Activated naive CD8-positive, alpha-beta T cell treated with anti-CD3 and anti-CD28 coated beads for 36 hours (primary cell): ENCODE measurements at places on chromosomes 11 and 22.

GRCh38 chr22:38869663-38870062 is 2.4 kb downstream of the CBX6 start:
- peaks cover 30% of the 10 kb centered on the region for H3K36me3 ChIP-seq
- no peak for DNase-seq
- peaks cover 47% of the 10 kb centered on the region for H3K4me1 ChIP-seq
- peak overlapping the region; percentile 94 for H3K4me3 ChIP-seq
- H3K27me3 ChIP-seq, result no peaks in the 10 kb centered on the region
- H3K27ac ChIP-seq, result peak overlapping the region; percentile 94

DNA sequence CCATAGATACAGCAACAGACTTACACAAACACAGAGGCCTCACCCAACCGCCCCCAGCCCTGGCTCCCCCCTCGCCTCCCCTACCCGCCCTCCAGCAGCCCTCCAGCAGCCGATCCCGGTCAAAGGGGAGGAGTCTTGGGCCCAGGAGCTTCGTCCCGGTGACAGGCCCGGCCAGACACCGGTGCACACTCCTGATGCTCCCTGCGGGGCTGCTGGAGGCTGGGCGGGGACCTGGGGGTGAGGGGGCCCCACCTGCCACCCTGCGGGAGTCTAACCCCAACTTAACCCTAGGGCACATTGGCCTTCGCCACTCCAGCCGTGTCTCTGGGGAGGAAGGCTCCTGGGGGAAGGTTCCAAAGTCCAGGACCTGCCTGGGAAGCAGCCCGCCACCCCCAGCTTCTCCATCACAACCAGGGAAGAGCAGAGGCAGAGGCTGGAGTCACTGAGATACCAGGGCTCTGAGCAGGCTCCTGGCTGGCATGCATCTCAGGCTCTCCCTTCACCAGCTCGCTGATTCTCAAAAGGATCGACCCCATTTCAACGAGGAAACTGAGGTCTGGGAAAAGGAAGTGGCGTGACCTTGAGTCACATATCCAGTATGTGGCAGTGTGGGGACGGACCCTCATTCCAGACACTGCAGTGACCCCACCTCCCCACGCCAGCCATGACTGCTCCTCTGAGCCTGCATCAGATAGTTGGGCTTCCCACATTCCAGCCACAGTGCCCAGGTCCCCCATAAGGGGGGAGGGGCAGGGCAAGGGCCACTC is 14.4 kb downstream of the BCL9L start:
- peak overlapping the region; percentile 86 for H3K4me3 ChIP-seq
- DNase-seq, result no peak
- H3K4me1 ChIP-seq, result peaks cover 75% of the 10 kb centered on the region
- H3K27ac ChIP-seq, result peak overlapping the region; percentile 100
- H3K27me3 ChIP-seq, result no peaks in the 10 kb centered on the region

DNA sequence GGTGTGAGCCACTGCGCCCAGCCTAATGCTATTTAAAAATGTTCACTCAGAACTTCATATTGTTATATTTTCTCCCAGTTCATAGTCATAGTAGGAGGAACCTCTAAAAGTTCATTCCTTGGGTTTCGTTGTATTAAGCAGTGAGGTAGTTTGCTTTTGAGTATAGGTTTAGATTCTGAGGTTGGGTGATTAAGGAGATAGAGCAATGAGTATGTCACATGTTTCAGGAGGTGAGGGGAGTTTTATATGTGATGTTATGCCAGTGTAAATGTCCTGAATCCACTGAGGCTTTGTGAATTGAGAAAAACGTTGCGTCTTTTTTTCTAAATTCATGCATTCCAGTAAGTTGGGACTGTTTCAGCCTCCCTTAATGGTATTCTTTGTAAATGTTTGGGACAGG is 4.2 kb downstream of the UBE2L3 start:
- peaks cover 54% of the 10 kb centered on the region for H3K4me1 ChIP-seq
- DNase-seq, result no peak
- peak overlapping the region; percentile 11 for H3K4me3 ChIP-seq
- H3K27me3 ChIP-seq, result no peaks in the 10 kb centered on the region

- peaks cover 5% of the 10 kb centered on the region for H3K36me3 ChIP-seq
- DNase-seq, result no peak
- no peak overlapping the region for H3K4me3 ChIP-seq
- H3K4me1 ChIP-seq, result no peaks in the 10 kb centered on the region
- H3K27me3 ChIP-seq, result no peaks in the 10 kb centered on the region
These were observed 32.3 kb downstream of the CCDC34 start for GRCh38 chr11:27330633-27331270.

DNA sequence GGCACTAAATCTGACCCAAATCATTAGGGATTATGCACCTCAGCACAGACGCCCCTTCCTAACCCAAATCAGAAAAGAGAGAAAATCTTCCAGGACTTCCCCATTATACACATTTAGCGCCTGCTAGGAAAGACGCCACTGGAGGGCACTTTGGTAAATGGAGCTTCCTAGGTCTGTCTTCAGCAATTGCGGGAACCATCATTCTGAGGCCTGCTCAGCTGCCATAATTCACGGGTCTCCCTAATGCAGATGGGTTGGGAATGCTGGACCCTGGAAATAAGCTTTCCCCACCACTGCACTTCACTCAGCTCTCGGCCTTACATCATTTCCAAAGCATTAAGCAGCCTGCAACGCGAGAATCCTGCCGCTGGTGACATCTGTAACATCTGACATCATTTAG is 86.2 kb upstream of the OPCML start:
- no peak for DNase-seq
- H3K36me3 ChIP-seq, result no peaks in the 10 kb centered on the region
- no peaks in the 10 kb centered on the region for H3K27me3 ChIP-seq
- no peaks in the 10 kb centered on the region for H3K4me1 ChIP-seq

DNA sequence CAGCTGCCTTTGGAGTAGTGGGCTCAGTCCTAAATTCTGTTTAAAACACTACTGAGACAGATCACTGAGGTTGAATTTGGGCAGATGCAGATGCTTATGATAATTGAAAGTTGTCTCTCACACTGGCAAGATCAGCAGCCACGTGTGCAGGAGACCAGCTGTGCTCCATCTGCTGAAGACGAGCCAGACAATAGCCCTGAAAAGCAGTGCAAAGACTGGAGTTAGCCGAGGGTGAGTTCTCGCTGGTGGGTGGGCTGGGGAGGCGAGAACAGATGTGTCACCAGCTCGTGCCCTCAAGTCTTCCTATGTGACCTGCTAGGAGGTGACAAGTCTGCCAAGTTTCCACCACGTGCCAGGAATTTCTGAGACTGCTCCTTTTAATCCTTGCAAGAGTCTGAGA is 661.3 kb upstream of the B3GAT1 start:
- H3K4me1 ChIP-seq, result no peaks in the 10 kb centered on the region
- no peak overlapping the region for H3K4me3 ChIP-seq
- H3K27ac ChIP-seq, result no peak overlapping the region
- peaks cover 17% of the 10 kb centered on the region for H3K27me3 ChIP-seq
- DNase-seq, result no peak

DNA sequence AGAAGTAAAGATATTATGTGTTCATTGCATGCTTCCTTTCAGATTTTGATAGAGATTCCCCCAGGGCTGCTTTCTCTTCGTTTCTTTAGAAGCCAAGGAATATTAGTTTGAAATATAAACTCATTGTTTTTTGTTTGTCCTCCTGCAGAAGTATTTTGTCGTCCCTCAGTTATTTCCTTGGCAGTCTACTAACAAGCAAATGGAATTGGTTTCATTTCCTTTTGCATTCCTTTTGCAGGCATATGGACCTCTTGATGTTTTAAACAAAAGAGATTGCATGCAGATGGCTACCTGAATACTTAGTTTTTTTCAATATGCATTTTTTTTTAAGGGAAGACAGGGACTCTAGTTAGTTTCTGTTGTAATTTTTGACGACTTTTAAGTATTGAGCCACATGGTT is 62.2 kb downstream of the BCL2L13 start:
- H3K36me3 ChIP-seq, result peaks cover 7% of the 10 kb centered on the region
- H3K4me3 ChIP-seq, result no peak overlapping the region
- peaks cover 10% of the 10 kb centered on the region for H3K4me1 ChIP-seq
- H3K27ac ChIP-seq, result no peak overlapping the region

DNA sequence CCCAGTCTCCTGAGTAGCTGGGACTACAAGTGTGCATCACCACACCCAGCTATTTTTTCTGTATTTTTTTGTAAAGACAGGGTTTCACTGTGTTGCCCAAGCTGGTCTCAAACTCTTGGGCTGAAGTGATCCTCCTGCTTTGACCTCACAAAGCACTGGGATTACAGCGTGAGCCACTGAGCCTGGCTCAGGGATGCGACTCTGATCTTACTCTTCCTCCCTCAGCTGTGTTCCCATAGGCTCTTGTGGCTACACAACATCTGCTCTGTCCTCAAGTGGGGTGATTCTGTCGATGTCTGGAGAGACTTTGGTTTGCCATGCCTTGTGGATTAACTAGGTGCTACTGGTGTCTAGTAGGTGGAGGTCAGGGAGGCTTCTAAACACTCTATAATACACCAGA is 127.0 kb upstream of the SERPIND1 start:
- H3K4me1 ChIP-seq, result no peaks in the 10 kb centered on the region
- DNase-seq, result no peak
- no peak overlapping the region for H3K4me3 ChIP-seq
- H3K27ac ChIP-seq, result no peak overlapping the region
- no peaks in the 10 kb centered on the region for H3K36me3 ChIP-seq
